ENCODE measurements at places on chromosomes 4 and X. TPM values are rescaled to one million over a fixed set of nuclear protein-coding genes. Genes with fewer than 3 reads are reported as not detected.

The ADRA2C gene
- 0.66 TPM for total RNA-seq

The XAGE5 gene
- total RNA-seq, result not detected

The USP53 gene
- 53.0 TPM for total RNA-seq

The MAOB gene
- 0.13 TPM for total RNA-seq

The DGAT2L6 gene
- not detected for total RNA-seq

The USP27X gene
- 2.4 TPM for total RNA-seq

The RAPGEF2 gene
- 46.4 TPM for total RNA-seq

The SLC7A11 gene
- total RNA-seq, result 50.8 TPM

The MEPE gene
- total RNA-seq, result not detected

The NUDT10 gene
- total RNA-seq, result 0.62 TPM

The MAGEE1 gene
- total RNA-seq, result 2.1 TPM

Data from aortic smooth muscle cell (primary cell).